ENCODE measurements at places on chromosomes 2 and 18.

DNA sequence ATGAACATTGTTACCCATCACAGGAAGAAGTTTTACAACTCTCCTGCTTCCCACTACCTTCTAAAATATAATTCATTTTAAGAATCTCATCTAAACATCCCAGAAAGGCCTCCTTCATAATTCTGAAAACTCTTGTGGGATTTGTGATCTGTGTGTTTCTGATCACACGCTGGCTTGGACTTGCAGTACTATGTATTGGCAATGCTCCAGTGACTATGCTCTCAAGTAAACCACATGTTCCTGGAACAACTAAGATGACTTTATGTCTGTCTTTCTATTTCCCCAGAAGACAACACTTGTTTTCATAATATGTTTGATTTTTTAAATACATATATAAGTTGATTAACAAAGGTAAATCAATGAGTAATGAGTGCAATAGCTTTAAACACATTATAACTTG is 376.6 kb upstream of the NETO1 start:
- DNase-seq, result no peak

GRCh38 chr2:14756981-14757657 is 124.6 kb downstream of the LRATD1 start:
- DNase-seq, result no peak

DNA sequence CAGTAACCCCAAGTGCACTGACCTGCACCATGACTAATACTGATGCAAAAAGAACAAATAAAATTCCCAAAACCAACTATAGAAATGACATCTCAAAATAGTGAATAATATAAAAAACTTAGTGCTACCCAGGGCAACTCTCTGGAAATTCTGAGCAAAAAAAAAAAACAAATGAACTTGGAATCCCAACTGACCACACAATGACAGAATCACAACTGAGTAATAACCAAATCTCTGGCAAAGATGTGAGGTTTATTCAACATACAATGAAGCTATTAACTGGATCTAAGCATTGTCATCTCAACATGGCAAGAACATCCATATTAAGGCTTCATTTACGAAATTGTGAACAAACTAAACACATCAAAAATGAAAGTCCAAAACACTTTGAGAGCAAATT is 22.7 kb downstream of the EXOC6B start:
- no peak for DNase-seq

DNA sequence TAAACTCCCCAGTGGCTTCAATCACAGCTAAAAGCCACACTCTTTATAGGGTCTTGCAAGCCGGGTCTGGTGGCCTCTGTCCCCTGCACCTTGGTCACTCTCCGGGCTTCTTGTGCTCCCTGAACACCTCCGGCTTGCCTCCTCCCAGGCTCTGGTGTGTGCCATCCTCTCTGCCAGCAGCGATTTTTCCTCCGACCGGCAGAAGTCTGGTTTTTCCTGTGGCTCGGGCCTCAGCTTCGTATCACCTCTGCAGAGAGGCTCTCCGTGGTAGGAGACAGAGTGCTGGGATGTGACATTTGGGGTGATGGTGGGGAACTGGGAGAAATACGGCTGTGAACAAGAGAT is 58.8 kb upstream of the HPCAL1 start:
- DNase-seq, result no peak

- DNase-seq, result peak; percentile 41
Observed at GRCh38 chr2:208013285-208014178, 11.8 kb downstream of the PLEKHM3 start.

DNA sequence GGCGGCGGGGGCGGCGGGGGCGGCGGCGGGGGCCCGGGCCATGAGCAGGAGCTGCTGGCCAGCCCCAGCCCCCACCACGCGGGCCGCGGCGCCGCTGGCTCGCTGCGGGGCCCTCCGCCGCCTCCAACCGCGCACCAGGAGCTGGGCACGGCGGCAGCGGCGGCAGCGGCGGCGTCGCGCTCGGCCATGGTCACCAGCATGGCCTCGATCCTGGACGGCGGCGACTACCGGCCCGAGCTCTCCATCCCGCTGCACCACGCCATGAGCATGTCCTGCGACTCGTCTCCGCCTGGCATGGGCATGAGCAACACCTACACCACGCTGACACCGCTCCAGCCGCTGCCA is 644 bp downstream of the ONECUT2 start:
- DNase-seq, result no peak

GRCh38 chr18:28267878-28268625 is 91.1 kb upstream of the CDH2 start:
- DNase-seq, result no peak

GRCh38 chr2:240731178-240731545 is 39.5 kb downstream of the AQP12A start:
- DNase-seq, result no peak

DNA sequence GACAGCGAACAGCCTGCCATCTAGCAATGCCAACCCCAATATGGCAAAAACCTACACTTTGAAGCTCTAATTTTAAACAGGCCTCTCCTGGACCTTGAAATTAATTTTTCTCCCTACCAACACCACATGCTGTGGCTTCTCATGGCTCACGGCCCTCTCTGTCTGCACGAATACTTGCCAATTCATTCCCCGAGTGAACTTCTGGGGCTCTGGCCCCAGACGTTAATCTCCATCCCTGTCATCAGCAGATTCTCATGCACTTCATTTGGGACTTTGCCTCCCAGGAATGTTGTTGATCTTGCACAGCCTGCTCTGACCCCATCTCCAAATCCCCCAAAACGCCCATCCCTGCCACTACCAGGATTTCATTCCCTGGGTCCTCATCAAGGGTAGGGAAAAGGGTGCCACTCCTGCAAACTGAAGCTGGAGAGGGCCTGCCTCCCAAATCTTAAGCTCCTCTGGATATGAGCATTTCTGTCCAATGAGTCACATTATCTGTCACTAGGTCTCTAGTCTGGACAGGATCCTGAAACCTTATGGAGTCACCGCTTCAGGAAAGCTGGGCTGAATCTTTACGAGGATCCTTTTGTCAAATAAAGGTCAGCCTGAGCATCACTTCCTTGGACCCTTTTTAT is 10.4 kb downstream of the FIGLA start:
- DNase-seq, result no peak

GRCh38 chr18:21682371-21683051 is 22.1 kb downstream of the ABHD3 start:
- DNase-seq, result peak; percentile 22

DNA sequence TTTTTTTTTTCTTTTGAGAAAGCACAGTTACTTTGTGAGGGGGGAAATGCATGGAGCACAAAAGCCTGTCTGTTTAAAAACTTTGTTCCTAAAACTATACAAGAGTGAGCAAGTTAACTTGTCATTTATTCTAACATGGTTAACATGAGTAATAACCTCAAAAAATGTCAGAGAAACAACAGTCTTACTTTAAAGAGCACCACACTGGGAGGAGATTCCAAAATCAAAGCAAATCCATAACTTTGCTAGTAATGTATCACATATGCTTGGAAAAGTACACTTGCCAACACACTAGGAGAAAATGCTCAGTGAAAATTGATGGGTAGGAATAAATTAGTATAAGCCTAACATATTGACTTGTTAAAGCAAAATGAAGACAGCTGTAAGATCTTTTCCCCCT is 157.1 kb downstream of the PRPF40A start:
- DNase-seq, result no peak

- DNase-seq, result no peak
Observed at GRCh38 chr18:24660956-24661355, 200.5 kb downstream of the HRH4 start.

GRCh38 chr2:66494708-66495107 is 59.8 kb downstream of the MEIS1 start:
- DNase-seq, result no peak

DNA sequence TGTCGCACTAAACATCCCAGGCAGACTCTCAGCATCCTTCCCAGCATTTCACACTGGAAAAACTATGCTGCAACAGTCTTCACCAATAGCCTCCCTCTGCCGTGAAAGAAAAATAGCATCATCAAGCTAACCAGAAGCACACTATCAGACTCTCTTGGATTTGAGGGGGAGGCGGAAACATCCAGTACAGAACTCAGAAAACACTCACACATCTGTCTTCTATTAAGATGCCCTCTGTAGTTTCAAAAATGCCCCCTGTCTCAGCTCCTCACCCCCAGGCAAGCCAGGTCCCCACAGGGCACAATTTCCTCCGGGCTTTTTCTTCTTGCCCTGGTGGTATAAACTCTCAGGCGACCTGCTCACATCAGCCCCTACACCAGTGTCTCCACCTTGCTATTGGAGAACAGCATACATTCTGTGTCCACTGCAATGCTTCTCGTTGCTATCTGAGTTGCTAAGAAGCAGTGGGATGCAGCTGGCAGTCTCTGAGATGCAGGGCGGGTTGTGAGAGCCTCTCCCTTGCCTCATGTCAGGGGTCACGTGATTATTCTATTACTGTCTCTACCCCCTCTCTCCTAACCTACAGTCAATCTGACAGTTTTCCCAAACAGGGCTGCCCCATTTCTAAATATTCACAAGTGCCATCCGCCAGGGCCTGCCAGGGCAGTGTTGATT is 189.9 kb downstream of the INO80D start:
- no peak for DNase-seq

DNA sequence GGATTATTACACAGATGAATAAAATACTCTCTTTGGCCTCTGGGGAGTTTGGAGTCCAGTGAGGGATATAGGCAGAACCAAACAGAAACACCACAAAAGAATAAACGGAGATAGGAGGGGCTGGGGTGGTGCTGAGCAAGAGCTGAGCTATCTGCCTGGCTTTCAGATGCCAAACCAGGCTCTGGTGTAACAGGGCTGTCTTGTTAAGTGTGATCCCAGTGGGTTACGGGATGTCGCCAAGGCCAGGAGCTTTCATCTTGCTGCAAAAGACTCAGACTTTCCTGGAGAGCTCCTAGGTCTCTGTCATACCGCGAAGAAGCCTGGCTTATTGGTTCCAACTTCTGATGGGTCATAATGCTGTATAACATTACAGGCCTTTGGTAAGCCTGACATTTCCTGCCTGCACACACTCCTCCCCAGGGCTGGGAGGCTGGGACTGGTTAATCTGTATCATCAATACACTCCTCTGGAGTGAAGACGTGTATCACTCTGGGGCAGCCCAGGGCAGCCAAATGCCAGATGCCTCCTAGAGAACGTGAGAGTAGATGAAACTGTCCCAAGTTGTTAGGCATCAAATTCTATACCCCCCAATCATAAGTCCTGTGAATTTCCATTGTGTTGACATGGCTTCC is 60.5 kb downstream of the STPG4 start:
- DNase-seq, result no peak

GRCh38 chr2:111689174-111689573 is 194.8 kb downstream of the ANAPC1 start:
- no peak for DNase-seq

GRCh38 chr18:42039396-42039795 is 84.4 kb downstream of the PIK3C3 start:
- no peak for DNase-seq

DNA sequence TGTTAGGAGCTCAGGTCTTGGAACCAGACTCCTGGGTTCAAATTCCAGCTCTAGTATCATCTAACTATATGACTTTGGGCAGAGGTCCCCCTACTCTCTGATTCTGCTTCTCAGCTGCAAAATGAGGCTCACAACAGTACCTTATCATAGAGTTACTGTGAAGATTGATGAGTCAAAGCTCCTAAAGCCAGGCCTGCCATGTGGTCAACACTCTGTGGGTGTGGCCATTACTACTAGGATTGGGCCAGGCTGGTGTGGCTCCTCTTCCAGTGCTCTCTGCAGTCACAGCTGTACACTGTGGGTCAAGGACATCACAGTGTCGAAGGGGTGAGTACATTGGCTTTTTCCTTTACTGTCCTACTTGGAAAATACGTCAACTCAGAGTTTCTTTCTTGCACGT is 22.6 kb downstream of the CAPN13 start:
- DNase-seq, result no peak

DNA sequence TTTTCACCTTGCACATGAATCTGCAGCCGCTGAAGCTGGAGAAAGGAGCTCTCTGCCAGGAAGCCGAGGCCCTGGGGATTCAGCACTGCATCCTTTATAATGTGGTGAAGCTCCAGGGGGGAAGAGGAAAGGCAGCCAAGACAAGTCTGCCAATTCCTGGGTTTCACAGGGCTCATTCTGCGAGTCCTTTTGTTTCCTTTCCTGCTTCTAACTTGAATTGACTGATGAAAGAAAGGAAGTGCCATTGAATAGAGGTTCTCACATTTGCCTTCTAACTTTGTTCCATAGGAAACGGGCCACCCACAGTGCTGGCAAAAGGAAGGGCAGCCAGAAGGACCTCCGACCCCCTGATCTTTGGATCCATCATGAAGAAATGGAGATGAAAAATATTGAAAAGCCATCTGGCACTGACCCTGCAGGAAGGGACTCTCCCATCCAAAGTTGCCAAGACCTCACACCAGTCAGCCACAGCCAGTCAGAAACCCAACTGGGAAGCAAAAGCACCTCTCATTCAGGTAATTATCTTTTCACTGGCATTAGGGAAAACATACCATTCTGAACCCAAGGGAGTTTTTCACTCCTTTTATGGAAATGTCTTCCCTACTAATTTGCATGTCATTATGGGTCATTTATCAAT is 765.4 kb downstream of the MBD2 start:
- DNase-seq, result no peak

DNA sequence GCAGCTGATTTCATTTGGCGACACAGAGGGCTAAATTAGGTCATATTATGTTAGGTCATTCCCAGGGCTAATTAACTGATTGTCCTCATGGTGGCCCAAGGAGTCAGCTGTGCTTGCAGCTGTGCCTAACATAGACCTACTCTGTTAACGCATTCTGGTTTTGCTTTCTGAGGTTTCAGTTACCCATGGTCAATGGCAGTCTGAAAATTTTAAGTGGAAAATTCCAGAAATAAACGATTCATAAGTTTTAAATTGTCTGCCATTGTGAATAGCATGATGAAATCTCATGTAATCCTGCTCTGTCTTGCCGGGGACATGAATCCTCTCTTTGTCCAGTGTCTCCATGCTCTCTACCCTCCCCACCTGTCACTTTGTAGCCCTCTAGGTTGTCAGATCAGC is 168.7 kb downstream of the KCNS3 start:
- DNase-seq, result no peak

DNA sequence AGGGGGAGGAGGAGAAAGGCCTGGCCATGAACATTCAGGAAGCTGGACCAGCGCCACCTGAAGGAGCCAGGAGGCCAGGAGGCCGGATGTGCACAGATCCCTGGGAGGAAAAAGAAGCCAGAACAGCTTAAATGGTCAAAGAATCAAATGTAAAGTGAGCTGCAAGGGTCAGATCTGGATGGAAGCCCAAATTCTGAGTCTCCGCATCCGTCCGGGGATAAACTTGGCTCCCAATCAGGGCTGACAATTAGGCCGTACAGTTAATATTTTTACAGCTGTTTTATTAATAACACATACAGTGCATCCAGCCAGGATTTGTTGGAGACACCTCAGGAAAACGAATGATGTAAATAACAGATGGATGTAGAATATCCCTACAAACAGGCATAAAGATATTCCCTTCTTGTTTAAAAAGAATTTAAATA is 495.1 kb upstream of the TCF4 start:
- no peak for DNase-seq

DNA sequence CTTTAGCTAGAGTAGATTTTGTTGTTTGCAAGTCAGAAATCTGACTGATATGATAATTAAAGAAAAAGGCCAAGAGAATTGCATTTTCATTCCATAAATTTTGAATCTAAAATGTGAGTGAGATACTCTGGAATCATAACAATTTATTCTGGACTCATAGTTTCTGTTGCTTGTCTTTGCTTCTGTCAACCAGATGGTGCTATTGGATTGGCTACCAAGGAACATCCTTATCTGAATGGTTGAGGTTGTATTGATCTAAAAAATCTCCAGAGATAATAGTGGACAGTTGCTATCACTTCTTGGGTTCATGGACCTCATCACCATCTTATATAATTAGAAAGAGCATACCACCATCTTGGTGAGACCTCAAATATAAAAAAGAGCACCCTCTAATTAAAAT is 34.0 kb upstream of the CPS1 start:
- no peak for DNase-seq

All from T-helper 2 cell treated with Interferon-gamma antibody and Interleukin-4, amounts not matched to agents 5 μg/mL and 100 μg/mL, for 36 hours (primary cell).